ENCODE measurements at places on chromosomes 7 and 10.

DNA sequence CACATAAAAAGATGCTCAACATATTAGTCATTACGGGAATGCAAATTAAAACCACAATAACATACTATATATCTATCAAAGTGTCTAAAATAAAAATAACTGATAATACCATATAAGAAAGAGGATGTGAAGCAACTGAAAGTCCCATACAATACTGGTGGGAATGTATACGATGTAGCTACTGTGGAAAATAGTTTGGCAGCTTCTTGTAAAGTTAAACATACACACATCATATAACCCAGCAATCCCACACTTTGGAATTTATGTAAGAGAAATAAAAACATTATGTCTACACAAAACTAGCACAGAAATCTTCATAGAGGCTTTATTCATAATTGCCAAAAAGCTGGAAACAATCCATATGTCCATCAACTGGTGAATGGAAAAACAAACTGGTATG, 10.5 kb upstream of the COMMD3 start:
- DNase-seq, result no peak

DNA sequence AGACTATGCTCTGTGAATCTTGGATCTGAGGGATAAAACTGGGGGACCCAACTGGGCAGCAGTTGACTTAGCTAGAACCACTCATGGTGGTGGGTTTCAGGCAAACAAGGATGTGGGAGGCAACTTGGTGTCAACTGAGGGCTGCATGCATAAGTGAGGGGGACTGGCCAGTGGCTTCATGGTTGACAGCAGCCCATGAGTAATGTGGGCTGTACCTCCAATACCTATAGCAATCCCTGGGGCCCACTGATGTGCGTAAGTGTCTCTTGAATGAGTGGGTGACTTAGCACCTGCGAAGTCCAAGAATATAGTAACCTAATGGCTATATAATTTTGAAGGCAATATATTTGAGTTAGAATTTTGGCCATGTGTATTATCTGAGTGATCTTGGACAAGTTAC, 13.7 kb upstream of the MAP3K8 start:
- DNase-seq, result no peak

DNA sequence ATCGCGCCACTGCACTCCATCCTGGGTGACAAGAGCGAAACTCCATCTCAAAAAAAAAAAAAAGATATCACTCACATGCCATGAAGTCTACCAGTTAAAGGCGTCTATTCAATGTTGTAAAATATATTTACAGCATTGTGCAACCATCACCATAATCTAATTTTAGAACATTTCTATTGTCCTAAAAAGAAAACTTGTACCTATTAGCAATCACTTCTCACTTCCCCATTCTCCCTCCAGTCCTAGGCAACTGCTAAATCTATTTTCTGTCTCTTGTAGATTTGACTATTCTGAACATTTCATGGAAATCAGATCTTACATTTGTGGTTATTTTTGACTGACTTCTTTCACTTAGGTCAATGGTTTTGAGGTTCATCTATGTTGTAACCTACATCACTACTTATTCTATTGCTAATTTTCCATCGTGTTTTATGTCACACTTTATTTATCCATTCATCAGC, 25.2 kb upstream of the OTUD1 start:
- no peak for DNase-seq

DNA sequence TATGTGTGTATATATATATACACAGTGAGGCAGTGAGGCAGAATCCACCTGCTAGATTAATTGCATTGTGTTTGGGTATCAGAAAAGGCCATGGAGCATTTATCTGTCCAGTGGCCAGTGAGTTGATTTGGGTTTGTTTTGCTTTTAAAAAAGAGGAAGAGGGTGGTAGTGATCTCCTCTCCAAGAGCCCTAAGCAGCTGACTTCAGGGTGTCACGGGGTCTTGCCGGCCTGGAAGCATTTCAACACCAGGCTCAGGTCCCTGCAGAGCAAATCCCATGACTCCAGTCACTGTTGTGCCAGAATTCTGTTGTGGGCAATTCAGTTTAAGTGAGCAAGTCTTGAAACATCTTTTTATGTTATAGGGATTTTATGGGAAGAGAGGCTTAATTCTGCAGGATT, 30.6 kb upstream of the GPNMB start:
- no peak for DNase-seq

DNA sequence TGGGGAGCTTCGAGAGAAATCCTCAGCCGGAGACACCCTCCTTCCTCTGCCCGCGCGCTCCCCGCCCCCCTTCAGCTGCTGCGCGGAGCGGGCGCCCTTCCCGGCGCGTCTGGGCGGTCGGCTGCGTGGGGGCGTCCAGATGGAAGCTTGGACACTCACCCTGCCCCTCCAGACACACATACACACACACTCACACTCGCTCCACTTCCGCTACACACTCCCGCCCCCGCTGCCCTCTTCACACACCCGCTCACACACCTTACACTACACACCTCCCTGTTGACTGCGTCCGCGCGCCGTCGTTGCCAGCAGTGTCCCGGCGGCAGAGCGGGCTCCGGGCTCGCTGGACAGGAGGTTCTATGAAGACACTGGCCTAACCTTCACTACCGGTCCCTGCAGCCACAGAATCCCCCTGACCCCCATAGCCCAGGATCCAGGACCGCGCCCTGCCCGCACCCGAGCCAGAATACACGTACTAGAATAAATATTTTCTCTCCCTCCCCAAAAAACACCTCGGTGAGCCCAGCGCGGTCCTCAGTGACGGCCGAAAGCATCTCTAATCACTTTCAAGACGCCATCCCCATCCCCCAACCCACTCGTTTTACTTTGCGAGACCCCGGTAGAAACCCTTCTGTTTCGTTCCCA, 1.1 kb upstream of the EGR2 start:
- no peak for DNase-seq
